ENCODE measurements at places on chromosomes 2 and 18. TPM values are rescaled to one million over a fixed set of nuclear protein-coding genes. Genes with fewer than 3 reads are reported as not detected.

- H3K27me3 ChIP-seq = peaks cover 100% of the 10 kb centered on the region
- H3K4me1 ChIP-seq = no peaks in the 10 kb centered on the region
- H3K4me3 ChIP-seq = no peak overlapping the region
- no peak overlapping the region for H3K27ac ChIP-seq
- DNase-seq = no peak
- no peaks in the 10 kb centered on the region for H3K36me3 ChIP-seq
Observed at GRCh38 chr2:176101842-176102241, 2.2 kb downstream of the HOXD12 start.

GRCh38 chr18:32096946-32097345 is 5.3 kb downstream of the RNF138 start:
- H3K36me3 ChIP-seq = no peaks in the 10 kb centered on the region
- no peak for DNase-seq
- H3K27me3 ChIP-seq = no peaks in the 10 kb centered on the region
- H3K27ac ChIP-seq = no peak overlapping the region

DNA sequence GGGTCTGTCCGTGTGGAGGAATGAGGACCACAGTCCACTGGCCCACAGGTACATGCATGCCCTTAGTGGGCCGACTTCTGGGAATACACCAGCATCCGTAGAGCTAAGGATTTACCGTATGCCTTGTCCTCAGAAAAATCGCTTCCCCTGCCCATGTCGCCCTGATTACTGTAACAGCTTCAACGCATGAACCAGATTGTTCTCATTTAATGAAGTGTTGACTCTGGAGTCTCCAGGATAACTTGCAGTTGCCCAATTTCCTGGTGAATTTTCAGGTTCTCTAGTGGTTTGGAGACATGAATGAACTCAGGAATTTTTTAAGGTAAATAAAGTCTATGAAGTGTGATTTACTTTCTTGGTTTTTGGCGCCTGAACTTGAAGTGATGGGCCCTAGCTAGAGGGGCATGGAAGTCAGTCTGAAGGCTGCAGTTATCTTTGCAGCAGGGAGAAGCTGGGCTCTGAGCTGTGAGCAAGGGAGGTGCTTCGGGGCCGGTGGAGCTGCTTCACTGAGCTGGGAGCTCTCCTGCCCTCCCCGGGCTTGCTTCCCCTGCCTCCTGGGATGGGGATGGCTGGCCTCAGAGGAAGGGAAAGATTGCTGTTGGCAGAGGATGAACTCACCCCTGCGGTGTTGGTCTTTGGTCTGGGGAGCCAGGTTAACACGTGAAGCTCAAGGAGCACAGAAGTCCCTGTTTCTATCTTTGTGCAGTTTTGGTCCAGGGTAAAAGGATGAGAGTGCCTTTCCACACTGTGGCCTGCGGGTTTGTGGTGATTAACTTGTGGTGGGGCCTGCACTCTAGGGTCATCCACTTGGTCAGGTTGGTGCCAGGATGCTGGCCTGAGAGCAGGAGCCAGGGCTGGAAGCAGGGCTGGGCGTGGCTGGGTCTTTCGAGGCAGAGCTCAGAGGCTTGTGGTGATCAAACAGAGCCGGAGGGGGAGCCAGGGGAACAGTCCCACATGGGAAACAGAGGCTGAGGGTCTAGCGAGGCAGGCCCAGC is 28.1 kb downstream of the TCF7L1 start:
- no peaks in the 10 kb centered on the region for H3K36me3 ChIP-seq
- H3K27ac ChIP-seq = no peak overlapping the region
- H3K27me3 ChIP-seq = no peaks in the 10 kb centered on the region
- DNase-seq = peak; percentile 22
- H3K4me3 ChIP-seq = no peak overlapping the region

The CHRNG gene
- not detected for total RNA-seq

The C2orf78 gene
- 0.06 TPM for total RNA-seq
